ENCODE measurements at places on chromosomes 4 and X.

GRCh38 chr4:58275856-58276255 lies 1165.7 kb upstream of the IGFBP7 start:
- no peak for DNase-seq

GRCh38 chr4:4663028-4663427 lies 121.2 kb upstream of the STX18 start:
- no peak for DNase-seq

DNA sequence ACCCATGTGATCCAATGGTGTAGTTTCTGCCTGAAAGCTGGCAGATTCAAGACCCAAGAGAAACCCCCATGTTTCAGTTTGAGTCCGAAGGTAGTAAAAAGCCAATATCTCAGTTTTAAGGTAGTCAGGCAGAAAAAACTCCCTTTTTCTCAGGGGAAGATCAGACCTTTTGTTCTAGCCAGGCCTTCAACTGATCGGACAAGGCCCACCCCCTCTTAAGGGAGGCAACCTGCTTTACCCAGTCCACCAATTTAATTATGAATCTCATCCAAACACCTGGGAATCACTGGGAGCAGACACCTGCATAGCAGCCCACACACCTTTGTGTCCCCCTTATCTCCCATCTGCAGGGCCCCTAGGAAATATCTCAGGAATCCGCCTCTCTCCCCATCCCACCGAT lies 322.0 kb downstream of the STK32B start:
- no peak for DNase-seq

DNA sequence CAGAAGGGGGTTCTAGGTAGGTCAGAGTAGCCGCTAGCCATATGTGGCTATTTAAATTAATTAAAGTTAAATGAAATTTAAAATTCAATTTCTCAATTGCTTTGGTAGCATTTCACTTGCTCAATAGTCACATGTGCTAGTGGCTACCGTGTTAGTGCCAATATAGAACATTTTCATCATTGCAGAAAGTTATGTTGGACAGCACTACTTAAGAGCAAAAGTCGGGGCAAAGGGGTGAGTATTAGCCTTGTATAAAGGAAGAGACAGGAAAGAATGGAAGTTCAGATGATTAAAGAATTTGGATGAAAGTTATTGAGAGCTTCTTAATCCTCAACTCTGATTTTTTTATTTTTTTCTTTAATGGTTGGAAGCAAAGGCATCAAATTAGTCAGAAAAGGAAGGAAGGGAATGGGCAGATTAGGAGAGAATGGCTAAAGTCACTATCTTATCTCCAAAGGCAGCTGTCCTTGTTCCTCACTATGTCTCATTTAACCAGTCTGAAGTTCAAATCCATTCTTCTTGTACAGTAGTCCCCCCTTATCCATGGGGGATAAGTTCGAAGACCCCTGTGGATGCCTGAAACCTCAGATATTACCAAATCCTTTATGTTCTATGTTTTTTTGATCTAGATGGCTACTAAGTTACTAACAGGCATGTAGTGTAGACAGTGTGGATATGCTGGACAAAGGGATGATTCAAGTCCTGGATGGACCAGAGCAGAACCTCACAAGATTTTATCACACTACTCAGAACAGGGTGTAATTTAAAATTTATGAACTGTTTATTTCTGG lies 22.9 kb downstream of the OCIAD1 start:
- DNase-seq = no peak

DNA sequence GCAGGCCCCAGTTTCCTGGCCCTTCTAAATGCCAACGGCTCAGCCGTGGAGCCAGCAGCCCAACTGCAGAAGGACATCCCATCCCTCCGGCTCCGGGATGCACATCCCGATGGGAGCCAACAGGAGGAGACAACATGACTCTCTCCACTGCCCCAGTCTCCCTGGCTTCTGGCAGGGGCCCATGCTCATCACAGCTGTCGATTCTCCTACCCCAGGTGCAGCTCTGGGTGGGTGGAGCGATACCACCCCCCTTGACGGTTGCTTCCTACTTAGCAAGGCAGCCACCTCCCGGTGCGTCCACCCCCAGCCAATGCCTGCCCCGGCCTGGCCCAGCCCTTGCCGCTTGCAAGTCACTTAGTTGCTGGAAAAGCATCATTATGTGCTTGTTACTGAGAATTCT lies 19.5 kb downstream of the ZNF275 start:
- DNase-seq = no peak

DNA sequence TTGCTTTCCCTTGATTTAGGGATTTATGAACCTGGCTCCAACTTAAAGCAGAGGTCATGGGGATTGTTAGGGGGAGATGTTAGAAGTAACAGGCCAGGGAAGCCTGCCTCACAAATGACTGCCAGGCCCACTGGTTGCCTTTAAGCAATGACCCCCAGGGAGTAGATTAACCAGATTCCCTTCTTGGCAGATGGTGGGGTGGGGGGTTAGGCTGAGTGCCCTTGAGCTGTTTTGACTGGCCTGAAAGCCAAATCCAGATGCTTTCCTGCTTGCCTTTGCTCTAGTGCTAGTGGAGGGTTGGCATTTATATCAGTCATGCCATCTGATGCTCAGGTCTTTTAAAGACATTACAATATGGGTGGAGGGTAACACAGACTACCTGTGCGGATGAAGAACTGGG lies 128.1 kb downstream of the TMEM164 start:
- DNase-seq = no peak

GRCh38 chr4:189507060-189507459 lies 433.6 kb upstream of the FRG1 start:
- DNase-seq = no peak

GRCh38 chrX:26522501-26522900 lies 306.5 kb downstream of the MAGEB5 start:
- no peak for DNase-seq

DNA sequence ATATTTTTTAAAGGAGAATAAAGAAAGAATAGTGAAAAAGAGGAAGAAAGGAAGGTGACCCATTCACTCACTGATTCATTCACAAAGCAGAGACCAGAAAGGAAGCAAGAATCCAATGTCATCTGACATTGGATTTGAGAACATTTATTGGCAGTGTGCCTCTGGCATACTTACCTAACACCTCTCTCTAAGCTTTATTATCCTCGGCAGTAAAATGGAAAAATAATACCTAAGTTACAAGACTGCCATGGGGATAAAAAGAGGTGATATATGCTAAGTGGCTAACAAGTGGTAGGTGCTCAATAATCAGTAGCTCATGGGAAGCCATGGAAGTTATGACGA lies 41.6 kb upstream of the PPARGC1A start:
- DNase-seq = no peak

DNA sequence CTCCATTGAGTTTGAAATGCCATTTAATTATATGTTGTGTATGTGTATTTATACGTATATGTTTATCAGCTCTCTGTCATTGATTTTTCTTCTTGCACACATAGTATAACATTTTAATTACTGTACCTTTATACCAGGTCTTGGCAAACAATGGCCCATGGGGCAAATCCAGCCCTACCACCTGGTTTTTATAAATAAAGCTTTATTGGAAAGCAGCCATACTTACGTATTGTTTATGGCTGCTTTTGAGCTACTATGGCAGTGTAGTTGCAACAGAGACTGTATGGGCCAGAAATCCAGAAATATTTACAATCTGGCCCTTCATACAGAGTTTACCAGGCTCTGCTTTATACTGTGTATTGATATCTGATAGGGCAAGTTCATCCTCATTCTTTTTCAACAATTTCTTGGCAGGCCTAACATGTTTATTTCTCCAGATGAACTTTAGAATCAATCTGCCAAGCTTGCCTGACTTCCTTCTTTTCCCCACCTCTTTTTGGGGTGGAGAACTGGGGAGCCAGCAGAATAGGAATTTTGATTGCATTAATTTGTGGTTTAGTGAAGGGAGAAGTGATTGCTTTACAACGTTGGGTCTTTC lies 15.8 kb downstream of the DCUN1D4 start:
- DNase-seq = no peak

GRCh38 chrX:112043997-112044396 lies 38.6 kb downstream of the TRPC5 start:
- peak; percentile 4 for DNase-seq

- no peak for DNase-seq
These were observed 24.1 kb downstream of the FABP2 start for GRCh38 chr4:119297795-119298194.

DNA sequence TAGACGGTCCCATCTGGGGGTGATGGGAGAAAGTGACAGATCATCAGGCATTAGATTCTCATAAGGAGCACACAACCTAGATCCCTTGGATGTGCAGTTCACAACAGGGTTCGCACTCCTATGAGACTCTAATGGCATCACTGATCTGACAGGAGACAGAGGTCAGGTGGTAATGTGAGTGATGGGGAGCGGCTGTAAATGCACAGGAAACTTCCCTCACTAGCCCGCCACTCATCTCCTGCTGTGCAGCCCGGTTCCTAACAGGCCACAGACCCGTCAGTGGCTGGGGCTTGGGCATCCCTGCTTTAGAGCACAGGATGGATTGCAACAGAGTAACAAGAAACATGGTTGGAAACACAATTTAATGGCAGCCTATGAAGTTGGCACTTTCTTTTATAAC lies 172.6 kb upstream of the VCX3A start:
- no peak for DNase-seq

- DNase-seq = no peak
These were observed 106.4 kb downstream of the PSAPL1 start for GRCh38 chr4:7328162-7328912.

GRCh38 chrX:128616933-128617332 lies 564.7 kb upstream of the ACTRT1 start:
- DNase-seq = no peak

- DNase-seq = no peak
These were observed 166.8 kb downstream of the SHROOM3 start for GRCh38 chr4:76601791-76602190.

DNA sequence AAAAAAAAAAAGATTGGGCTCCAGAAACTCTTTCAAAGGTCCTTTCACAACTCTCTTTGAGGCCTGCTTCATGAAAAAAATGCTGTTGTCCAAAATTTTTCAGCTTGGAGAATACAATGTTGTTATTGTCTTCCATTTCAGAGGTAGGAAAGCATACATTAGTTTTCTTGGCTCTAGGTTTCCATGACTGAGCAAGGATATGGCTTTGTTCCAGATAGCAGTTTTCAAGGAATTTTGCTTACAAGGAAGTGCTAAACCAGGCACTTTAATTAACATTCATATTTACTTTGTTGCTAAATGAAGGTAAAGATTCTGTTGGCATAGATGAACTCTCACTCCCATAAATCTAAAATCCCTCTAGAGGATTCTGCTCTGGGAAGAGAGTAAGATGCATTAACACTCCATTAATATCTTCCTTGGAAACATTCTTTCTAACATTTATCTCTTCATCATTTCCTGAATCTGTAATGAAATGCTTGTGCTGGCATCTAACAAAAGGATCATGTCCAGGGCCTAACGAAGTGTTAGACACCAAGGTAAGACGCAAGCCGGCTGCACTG lies 118.4 kb downstream of the COL25A1 start:
- DNase-seq = no peak

DNA sequence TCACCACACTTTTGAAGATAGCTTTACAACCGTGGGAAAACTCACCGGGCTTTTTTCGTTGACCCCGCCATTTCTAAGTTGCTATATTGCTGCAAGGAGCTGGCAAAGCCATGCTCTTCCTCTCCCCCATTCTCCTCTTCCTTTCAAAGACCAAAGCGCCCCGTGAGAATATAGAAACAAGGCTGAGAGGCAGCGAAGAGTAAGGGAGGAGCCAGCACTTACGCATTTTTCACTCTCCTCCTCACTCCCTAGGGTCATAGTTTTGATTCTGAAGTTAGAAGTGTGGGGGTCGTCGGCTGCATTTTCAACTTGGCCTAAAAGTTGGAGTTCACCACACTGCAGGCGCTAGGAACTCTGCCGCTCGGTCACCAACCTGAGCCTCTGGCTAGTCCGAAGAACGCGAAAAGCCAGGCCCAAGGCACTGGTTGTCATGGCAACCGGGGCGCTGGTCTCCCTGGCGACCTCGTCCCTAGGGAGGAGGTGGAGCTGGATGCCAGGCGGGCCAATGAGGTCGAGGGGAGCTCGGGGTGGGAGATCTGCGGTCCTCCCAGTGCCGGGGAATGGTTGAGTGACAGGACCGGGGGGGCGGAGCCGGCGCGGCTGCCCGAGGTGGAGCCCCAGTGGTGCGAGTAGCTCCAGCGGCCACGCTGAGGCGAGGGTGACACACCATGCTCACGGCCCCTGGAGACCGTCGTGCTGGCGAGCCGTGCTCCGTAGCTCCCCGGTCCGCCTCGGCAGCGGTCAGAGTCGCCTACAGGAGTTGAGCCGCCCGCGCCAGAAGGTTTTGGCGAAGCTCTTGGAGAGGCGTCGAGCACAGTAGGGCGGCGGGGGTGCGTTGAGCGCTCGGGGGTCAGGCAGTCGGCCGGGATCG lies at the start of gene PTPN13:
Gene PTPN13, plus strand, starts transcription at position 628 of the 871 bp plus-strand sequence. CDS start 40,942 bp downstream, outside the sequence.
- DNase-seq = peak; percentile 86

DNA sequence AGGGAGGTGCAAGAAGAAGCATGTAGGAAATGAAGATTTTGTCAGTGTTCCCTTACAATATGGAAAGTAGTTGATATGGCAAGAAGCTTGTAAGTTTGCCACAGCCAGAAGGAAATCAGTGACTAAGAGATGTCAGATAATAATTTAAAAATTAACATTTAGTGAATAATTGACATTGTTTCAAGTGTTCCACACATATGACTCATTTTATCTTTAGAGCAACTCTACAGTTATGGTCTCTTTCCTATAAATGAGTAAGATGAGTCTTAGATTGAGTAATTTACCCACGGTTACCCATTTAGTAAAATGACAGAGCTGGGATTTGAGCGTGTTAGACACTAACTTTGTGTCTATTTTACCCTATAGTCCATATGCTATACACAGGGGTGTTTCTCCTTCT lies 300.3 kb upstream of the IRS4 start:
- no peak for DNase-seq

DNA sequence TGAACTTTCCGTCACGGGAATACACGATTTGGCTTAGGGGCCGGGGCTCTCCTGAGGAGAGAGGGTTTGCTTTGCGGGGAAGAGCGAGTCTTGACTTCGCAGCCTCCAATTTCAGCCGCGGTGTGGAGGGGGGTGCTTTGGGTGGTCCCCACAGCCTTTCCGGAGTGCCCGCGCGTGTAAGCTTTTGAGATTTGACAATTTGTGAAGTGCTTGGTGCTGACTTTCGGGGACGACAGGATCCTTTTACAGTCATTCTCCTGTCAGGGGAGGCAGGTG lies 355 bp downstream of the SCML1 start:
- no peak for DNase-seq
